Stimulated activated CD4-positive, alpha-beta T cell treated with anti-CD3 and anti-CD28 coated beads, TNF-alpha, amount 100 ng/mL, for 48 hours (primary cell): ENCODE measurements at places on chromosomes 2 and 18.

DNA sequence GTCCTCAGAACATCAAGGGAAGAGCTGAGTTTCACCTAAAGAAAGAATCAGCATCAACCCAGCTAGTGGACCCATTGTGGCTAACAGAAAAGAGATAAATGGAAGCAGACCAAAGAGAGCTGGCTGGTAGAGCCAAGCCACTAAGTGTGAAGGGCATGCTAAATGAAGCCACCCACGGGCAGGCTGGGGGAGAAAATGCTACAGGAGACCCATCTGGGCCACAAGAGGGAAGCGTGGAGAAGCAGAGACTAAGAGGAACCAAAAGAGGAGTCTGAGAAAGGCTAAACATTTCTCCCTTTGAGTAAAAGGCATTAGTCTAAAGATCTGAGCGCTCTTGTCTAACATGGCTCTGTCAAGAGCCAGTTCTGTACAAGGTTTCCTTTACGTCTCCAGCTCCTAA is 15.8 kb downstream of the CWC22 start:
- DNase-seq, result no peak

DNA sequence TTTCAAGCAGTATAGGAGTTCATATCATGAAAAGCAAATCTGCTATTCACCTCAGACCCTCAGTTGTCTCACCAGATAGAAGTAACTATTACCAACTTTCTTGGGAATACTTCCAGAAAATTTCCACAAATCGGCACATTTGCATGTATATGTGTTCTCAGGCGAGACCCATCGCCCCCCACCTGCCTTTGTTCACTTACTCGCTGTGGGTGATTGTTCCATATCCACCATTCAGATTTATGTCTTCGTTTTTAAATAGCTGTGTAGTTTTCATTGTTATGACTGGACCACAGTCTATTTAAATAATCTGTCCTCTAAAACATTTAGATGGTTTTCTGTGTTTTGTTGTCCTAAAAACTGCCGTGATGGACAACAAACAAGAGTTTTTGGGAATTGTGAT is 3.3 kb downstream of the TRIM54 start:
- DNase-seq, result no peak

GRCh38 chr18:9913526-9914333 is at the start of gene VAPA:
Gene VAPA (plus strand): TSS chr18:9914016. CDS start chr18:9914257, 241 bp downstream.
- DNase-seq, result peak; percentile 89

DNA sequence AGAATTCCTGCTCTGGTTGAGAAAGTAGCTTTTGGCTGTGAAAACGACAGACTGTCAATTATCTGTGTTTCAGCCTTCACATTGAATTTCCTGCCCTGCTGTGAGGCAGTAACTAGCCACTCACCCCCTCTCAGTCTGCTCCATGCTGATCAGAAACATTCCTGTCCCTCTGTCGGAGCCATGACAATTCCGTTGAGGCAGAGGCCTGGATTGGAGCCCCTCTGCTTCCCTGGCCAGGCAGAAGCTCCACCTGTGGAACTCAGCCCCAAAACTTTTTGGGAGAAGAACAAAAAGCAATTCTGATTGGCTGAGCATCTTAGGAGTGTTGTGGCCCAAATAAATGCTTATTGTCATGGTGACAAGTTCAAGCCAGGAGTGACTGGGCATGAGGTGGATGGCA is 60.0 kb downstream of the APOB start:
- DNase-seq, result no peak

- no peak for DNase-seq
Observed at GRCh38 chr2:51301381-51301780, 269.4 kb upstream of the NRXN1 start.

GRCh38 chr2:30178618-30179434 is 32.0 kb downstream of the YPEL5 start:
- DNase-seq, result no peak

DNA sequence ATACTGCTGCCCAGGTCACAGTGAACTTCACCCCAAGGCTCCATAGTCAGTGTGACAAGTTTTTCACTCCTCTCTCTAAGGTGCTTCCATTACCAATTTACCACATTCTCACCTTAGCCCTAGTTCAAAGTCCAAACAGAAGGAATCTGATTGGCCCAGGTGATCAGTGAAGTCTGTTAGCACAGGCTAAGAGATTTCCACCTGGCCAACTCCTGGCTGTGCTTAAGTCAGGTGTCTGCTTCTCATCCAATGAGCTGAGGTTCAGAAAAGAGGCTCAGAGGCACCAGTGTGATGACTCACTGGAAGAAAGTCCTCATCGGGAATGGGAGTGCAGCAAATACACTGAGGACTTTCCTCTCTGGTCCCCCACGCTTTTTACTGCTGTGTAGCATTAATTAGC is 164.4 kb upstream of the MGAT5 start:
- no peak for DNase-seq

DNA sequence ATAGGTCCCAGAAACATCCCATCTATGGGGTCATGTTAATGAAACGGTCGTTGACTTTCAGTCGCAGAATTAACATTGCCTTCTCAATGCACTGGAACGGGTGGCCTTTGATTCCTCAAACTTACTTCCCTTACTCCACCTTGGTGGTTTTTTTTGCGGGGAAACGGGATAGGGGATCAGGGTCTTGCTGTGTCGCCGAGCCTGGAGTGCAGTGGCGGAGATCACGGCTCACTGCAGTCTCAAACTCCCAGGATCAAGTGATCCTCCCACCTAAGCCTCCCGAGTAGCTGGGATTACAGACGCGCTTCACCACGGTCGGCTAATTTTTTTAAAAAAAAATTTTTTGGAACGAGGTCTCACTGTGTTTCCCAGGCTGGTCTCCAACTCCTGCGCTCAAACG is 754 bp downstream of the ATG16L1 start:
- no peak for DNase-seq

GRCh38 chr2:130385709-130386108 is 29.9 kb downstream of the PTPN18 start:
- no peak for DNase-seq

GRCh38 chr18:35390951-35391700 is 14.0 kb upstream of the ZNF396 start:
- DNase-seq, result no peak

DNA sequence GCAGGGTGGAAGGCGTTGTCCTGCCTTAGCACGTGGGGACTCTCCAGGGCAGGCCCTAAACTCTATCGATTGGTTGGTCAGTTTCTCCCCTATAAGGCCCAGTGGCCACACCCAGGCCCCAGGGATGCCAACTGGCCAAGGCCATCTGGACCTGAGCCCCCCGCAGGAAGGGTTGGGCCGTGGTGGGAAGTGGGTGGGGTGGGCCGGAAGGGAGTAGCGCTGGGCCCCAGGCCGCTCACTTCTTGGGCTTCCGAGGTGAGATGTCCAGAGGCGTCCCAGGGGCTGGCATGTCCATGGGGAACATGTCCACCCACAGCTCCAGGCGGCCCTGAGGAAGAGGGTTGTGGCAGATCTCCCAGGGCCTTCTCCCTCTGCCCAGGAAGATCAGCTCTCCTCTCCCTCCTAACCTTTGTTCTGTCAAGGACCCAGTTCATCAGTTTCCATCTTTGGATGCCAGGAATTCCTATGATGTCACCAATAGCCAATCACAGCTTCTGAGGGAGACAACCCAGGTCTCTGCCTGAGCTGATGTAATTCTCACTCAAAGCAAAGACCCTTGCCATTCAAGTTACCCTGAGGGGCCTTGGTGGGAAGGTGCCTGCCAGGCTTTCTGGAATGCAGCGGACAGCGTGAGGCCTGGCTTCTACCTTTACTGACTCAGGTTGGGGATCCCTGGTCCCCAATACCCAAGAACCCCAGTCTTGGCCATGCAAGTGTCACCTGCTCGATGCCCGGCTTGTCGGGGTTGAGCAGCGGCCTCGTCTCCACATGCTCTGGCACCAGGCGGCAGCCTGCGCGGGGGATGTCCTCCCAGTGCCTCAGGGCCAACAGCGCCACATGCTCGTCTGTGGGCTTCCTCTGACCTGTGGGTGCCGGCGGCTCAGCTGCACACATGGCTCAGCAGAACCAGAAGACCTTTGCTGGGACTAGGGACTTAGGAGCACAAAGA is 14.4 kb downstream of the OTOF start:
- DNase-seq, result no peak

GRCh38 chr2:127932199-127932876 is 46.6 kb upstream of the AMMECR1L start:
- DNase-seq, result no peak

- no peak for DNase-seq
Observed at GRCh38 chr2:44205169-44205568, 36.5 kb downstream of the PPM1B start.

DNA sequence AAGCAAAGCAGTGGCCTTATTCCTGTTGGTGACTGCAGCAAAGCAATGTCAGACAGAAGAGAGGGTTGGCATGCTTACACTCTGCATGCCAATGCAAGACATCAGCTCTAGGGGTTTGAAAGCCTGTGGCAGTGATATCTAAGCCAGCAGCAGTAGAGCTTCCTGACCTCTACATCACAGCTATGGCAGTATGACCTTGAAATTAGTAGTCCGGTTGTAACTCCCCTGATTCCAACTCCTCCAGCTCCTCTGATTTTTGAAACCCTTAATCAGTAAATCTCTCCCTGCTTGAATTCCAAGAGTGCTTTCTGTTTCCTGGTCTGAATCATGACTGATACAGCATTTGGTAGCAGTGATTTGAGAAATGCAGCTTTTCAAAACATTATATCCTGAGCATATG is 60.0 kb upstream of the LRP1B start:
- no peak for DNase-seq

GRCh38 chr2:68767031-68767961 is 32.7 kb downstream of the ARHGAP25 start:
- no peak for DNase-seq

GRCh38 chr2:118089139-118089800 is 999 bp downstream of the INSIG2 start:
- peak; percentile 3 for DNase-seq
